ENCODE measurements at places on chromosomes 6 and 20.

DNA sequence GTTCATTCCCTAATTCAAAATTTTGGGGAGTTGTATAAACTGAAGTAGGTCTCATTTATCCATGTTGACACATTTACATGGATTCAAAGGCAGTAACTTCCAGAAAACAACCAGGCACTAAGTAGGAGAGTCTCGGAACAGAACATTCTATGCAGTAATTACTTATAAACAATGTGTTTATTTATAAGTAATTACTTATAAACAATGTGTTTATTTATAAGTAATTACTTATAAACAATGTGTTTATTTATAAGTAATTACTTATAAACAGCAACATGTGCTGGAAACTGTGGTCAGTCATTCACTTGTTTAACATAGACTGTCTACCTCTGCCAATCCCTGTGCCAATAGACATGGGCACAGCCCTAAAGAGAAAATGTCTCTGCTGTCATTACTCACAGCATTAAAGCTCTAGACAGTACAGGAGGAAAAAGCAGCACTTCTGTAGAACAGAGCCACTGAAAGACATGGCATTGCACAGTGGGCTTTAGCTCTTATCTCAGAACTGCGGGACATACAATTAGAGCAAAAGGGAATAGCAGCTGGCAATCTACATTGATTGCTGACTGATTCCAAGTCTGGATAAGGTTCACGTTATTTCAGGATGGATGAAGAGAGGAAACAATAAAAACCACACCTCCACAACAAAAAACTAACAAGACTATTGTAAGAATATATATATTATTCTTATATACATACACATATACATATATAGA lies 188.2 kb downstream of the WDR27 start:
- no peak for DNase-seq

DNA sequence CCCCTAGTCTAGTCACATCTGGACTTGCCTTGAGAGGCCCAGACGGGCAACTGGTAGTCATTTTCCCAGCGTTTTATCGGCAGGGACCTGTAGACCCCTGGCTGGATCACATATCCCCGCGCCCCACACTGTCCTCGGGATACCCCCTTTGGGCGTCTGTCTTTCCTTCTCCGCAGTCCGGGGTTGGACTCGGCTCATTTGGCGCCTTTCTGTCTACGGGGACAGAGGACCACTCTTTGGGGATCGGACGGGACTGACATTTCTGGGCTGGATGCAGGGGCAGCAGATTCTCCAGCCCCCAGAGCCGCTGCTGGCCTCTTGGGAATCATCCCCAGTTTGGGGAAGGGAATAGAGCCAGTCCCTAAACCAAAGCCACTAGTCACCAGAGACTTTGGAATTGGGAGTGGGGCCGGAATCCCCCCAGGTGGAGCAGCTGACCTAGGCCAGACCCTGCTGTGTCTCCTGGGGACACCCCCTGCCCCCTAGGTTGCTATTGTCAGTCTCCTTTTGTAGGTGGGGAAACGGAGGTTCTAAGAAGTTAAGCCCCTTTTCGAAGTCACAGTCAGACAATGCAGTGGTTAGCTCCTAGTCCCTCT lies 734 bp downstream of the FAM110A start:
- DNase-seq, result no peak

- DNase-seq, result no peak
These were observed 381.8 kb downstream of the MAFB start for GRCh38 chr20:40307268-40307667.

GRCh38 chr6:41153451-41153850 lies 696 bp downstream of the TREML1 start:
- DNase-seq, result no peak

GRCh38 chr20:40952136-40952535 lies 76.5 kb upstream of the TOP1 start:
- no peak for DNase-seq

DNA sequence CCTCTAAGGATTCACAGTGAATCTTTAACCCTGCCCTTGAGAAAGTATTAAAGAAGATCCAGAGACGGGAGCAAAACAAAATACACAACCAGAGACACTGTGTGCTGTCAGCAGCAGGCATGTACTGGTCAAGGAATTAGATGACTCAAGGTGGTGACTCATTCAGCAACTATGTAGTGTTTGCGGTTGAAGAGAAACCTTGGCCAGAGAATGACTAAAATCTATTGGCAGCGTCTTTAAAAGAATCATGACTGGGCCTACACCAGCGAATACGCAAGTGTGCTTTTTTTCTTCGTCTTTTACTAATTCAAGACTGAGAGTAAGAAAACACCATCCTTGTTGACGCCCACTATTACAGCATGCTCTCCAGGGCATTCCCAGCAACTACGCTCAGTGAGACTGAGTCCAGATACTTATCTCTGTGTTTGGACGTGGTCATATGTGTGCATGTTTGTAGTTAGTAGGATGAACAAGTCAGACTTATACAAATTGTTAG lies 72.4 kb upstream of the BACH2 start:
- peak; percentile 33 for DNase-seq

DNA sequence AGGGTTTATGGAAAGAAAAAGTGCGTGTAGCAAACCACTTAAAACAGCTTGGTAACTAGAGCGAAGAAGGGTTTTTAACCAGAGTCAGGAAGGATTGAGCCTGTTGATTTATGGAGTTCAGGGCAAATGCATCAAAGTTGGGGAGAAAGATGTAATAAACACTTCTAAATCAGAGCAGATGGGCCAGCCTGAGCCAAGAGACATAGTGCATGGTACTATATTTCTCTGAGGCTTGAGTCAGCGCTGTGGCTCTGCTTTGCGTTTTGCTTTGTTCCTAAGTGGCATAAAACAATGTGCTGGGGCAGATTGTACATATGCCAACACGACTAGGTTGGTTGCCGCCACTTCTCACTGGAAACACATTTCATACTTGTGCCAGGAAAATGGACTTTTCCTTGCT lies 111.3 kb downstream of the BCKDHB start:
- DNase-seq, result no peak

GRCh38 chr6:117986396-117986795 lies 79.3 kb downstream of the SLC35F1 start:
- DNase-seq, result no peak

DNA sequence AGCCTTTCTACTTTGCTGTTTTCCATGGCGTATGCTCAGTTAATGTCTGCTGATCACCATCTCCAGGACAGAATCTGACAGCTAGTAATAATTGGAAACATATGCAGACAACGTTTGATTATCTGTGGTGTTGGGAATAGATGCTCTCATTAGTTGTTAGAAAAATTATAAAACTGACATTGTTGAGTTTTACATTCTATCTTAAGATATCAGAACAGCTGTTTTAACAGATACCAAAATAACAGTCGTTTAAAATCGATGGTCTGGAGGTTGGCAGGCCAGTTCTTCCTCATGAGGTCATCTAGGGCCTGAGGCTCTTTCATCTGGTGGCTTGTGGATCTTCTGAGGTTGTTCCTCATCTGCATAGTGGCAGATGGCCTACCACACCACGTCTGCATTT lies 137.6 kb downstream of the AIG1 start:
- DNase-seq, result no peak

DNA sequence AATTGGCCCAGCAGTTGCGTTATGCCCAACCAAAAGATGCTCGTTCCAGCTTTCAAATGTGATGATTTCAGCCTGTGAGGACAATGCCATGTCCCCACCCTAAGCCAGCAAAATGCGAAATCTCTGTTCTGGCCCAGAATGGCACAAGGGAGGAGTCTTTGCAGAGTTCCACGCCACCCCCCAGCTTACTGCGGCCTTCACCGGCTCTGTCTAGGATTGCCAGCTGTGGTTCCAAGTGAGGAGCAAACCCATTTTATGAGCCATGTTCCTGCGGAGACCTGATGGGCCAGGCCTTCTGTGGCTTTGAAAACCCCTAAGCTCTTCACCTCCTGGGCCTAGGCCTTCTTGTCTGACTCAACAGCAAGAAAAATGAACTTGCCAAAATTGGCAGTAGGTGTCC lies 146.8 kb upstream of the SNX9 start:
- no peak for DNase-seq

- DNase-seq, result no peak
These were observed 136.6 kb downstream of the CCDC170 start for GRCh38 chr6:151630387-151630786.

- no peak for DNase-seq
These were observed 17.5 kb downstream of the CTCFL start for GRCh38 chr20:57507477-57507876.

DNA sequence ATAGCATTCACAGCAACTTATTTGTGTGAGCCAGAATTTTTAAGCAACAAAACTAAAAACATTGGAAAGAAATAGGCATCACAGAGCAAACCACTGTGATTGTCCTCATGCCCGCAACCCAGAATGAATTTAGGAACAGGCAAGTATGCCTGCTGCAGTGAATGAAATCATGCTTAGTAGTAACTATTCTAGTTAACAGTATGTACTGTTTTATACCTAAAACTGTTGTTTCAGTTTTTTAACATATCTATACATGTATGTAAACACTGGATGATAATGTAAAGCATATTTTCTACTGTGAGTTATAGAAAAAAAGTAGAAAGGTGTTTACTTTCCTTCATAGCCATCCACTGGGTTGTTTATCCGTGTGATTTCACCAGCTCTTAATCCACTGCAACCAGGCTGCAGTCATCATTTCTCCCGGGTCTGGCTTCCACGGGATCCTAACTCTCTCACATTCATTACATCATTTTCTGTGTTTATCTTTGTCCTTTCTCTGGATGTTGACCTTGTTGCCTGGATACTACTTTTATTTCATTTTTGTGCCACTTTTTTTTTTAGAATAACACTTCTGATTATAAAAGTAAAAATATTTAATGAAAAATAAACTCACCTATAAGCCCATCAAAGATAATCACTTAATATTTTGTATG lies 3.6 kb upstream of the ARFGEF3 start:
- no peak for DNase-seq

- no peak for DNase-seq
These were observed 161.4 kb downstream of the FOXC1 start for GRCh38 chr6:1770968-1771723.

- DNase-seq, result no peak
These were observed 72.0 kb downstream of the OPRM1 start for GRCh38 chr6:154111025-154111424.

DNA sequence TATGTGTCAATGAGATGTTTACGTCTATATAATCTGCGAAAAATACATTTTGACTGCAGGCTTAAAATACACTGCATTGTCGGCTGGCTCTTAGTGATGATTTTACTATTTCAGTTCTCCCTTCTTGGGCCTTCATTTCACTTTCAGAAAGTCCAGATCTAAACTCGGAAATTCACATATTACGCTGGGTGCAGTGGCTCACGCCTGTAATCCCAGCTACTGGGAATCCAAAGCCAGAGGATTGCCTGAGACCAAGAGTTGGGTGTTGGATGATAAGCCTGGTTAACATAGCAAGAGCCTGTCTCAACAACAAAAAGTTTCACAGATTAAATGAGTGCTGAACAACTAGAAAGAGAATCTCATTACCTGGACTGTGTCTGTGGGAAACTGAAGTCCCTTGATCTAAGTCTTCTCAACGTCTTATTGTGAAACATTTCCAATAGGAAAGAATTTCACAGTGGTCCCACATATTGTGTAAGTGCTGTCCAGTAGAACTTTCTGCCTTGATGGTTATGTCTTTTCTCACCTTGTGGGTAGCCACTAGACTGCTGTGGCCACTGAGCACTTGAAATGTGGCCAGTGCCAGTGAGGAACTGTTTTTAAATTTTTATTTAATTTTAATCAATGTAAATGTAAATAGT lies 1.9 kb downstream of the GINM1 start:
- DNase-seq, result no peak

- DNase-seq, result no peak
These were observed 59.0 kb upstream of the ZNF184 start for GRCh38 chr6:27531772-27532459.

- DNase-seq, result no peak
These were observed 9.5 kb downstream of the RPL10A start for GRCh38 chr6:35477551-35478179.

- no peak for DNase-seq
These were observed 2.1 kb downstream of the ZMYND8 start for GRCh38 chr20:47354464-47354713.

- DNase-seq, result no peak
These were observed 14.6 kb upstream of the SLC17A3 start for GRCh38 chr6:25888626-25889025.

DNA sequence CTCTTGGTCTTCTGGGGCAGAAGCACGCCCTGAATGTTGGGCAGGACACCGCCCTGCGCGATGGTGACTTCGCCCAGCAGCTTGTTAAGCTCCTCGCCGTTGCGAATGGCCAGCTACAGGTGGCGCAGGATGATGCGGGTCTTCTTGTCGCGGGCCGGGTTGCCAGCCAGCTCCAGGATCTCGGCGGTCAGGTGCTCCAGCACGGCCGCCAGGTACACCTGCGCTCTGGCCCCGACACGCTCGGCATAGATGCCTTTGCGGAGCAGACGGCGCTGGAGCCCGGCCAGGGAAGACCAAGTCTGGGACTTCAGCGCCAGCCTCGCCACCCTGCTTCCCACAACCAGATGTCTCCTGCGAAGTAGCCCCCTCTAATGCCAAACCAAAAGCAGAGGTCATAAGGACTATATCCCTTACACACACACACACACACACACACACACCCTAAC lies 8.0 kb upstream of the SLC17A3 start:
- peak; percentile 67 for DNase-seq

DNA sequence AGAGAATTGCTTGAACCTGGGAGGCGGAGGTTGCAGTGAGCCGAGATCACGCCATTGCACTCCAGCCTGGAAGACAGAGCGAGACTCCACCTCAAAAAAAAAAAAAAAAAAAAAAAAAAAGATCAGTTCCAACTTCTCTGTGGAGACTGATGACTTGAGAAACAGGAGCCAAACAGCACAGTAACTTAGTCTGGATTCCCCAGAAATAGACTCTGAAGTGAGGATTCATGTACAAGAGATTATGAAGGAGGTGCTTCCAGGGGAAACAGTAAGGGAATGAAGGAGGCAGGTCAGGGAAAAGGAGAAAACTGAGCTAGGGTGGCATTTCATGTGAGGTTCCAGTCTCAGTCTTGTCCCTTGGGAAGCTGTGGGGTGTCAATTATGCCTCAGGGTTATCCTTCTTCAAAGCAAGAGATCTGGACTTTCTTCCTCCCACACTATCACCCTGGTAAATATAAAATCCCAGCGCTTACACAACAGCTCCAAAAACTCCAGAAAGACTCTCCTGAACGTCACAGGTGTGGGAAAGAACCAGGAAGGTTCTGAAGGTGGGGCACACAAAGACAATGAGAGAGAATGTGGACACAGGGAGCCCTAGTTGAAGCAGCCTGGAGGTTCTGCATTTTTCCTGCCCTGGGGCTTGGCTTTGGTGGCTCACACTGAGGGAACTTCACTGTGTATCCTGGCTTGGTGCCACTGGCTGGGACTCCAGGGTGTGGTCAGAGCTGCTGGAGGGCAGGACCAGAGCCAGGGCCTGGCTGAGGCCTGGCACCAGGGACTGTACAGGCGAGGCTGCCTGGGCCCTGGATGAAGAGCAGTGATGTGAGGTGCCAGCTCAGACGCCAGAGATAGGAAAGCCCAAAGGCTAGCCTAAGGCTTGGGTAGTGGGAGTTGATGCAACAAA lies 46.8 kb downstream of the PCNA start:
- no peak for DNase-seq

DNA sequence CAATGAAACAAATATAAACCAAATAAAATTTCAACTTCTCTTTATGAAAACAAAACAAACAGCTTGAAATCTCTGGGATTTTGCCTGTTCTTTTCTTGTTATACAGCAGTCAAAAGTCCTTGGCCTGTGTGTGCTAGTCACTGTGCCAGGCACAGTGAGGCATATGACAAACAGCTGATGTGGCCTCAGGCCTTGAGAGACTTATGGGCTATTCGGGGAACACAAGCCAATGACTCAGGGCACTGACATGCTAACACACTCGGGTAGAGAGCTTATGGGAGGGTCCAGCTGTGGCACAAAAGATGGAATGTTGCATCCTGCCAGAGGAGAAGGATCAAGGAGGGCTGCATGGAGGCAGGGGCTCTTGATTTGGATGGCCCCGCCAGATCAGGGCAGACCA lies 95.4 kb upstream of the NKX2-2 start:
- DNase-seq, result no peak
